ENCODE measurements at places on chromosomes 2 and 18.

DNA sequence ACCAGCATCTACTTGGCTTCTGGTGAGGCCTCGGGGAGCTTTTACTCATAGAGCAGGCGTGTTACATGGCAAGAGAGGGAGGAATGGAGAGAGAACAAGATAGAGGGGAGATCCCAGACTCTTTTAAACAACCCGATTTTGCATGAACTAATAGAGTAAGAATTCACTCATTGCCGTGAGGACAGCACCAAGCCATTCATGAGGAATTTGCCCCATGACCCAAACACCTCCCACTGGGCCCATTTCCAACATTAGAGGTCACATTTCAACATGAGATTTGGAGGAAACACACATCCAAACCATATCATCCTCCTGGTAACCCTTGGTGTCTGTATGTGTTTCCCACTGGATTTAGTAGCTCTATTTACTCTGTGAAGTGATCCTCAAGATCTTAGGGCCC, 249.9 kb upstream of the SP5 start:
- no peak for DNase-seq

GRCh38 chr2:197079832-197080555, 153.5 kb upstream of the PGAP1 start:
- DNase-seq = no peak

- DNase-seq = no peak
These were observed 31.4 kb downstream of the QPCT start for GRCh38 chr2:37375741-37376288.

DNA sequence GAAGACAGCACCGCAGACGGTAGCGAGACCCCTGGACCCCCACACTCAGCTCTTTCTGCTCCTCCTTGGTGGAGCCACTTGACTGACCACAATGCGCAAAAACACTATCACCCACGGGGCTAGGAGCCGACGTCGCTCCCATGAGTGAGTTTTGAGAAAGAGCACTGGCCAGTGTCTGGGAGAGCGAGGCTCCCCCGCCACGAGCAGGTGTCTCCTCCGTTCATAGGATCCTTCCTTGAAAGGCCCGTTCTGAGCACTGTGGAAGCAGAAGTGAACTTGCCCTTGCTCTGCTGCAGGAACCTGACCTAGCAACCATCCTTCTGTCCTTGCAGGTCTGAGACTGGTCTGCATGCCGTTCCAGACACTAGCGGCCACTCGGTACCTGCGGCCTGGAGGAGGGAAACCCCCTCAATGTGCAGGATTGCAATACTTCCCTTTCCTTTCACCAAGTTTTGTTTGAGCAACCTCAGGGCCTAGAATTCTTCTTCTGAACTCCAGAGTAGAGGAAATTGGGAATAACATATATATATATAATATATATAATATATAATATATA, 12.9 kb upstream of the ZNF516 start:
- DNase-seq = no peak

DNA sequence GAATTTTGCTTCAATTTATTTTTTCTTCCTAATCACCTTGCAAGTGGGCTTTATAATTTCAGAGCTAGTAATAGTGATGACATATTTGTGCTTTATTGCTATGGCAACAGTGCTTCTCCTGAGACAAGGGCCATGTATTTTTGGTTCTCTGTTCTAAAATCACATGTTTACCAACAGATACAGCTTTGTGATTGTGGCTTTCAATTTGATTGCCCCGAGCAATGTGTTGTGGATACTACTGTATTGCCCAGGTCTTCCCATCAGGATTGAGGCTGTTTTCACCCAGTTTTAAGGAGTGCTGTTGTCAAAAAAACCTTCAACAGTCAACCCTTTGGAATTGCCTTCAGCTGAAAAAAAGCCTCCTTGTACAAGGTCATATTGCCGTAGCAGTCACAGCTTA, 841.4 kb upstream of the VRK2 start:
- no peak for DNase-seq

- DNase-seq = no peak
These were observed 27.4 kb downstream of the PPP1CB start for GRCh38 chr2:28779001-28779400.

DNA sequence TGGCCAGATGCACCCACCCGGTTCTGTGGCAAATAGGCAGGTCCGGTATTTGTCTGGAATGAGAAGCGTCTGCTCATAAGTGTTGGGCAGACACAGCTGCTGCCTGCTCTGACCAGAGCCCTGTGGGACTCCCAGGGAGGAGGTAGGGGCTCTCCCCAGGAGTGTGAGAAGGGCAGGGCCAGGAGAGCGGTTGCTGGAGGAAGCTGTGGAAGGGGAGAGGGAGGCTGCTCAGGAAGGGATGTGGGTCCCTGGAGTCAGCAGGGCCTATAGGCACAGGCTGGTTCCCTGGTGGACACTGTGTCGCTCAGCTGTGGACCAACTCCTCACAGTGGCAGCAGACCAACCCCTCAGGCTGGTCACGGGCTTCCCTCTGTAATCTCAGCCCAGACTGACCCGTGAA, 109.2 kb downstream of the DYSF start:
- no peak for DNase-seq

DNA sequence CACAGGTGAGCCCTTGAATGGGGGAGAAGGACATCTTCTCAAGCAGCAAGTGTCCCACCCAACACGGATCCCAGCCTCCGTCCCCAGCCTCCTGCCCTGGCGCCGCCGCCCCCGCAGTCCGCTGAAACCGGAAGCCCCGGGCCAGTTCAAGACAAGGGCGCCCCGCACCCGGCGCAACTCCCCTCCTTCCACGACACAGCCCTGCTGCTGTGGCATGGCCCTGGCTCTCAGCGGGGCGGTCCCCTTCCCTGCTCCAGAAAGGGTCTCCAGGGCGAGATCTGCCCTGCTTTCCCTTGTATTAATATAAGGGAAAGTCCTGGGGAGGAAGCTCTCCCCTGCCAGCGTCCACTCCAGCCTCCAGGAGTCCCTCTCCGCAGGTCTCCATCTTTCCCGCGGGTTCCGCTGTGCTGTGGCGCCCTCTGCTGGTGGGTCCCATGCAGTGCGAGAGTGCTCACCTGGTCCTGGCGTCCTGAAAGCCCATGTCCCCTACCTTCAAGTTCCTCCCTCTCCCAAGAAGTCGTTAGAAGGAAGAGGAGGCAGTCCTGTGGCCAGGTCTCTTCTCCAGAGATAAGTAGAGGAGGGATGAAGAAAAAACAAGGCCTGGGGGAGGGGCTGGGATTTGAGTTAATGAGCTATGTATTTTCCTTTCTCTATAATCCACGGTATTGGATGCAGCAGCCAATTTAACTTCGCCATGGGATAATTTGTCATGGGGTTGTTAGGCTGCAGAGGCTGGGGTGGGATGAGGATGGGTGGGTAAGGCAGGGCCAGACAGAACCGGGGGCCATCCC, 176.0 kb downstream of the SMAD2 start:
- peak; percentile 66 for DNase-seq

- DNase-seq = no peak
These were observed at the start of gene PIEZO2 for GRCh38 chr18:11149441-11150270. Gene PIEZO2 (minus strand): TSS chr18:11149569. CDS start chr18:11148588, 981 bp downstream.

GRCh38 chr2:236505648-236506047, 64.0 kb upstream of the ACKR3 start:
- DNase-seq = no peak

DNA sequence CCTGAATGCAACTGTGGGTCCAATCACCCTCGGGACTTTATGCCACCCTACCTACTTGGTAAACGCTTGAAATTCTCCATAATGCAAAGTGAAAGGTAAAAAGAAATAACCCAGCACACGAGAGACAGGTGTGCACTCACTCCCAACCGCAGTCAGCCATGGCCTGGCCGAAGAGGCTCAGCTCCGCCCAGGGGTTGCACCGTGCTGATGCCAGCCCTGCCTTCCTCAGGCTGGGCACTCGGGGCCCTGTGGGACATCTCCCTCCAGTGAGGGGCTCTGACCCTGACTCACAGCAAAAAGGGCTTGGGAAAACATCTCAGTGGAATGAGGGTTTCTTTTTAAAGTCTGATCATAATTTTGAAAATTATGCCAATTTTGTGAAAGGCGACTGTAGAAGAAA, 13.3 kb downstream of the SLC66A2 start:
- no peak for DNase-seq

DNA sequence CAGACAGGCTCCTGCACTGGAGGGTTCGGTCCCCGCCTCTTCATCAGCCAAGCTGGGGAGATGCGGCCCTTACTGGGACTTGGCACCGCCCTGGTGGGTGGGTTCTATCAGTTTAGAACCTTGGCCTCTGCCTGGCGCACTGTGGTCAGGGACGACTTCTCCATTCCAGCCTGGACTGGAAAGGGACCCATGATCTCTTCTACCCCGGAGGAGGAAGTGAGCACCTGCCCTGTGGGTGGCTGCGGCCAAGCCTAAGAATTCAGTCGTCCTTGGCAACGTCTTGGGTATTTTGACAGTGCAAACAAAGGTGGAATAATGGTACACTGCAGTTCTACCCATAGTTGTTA, 106.9 kb upstream of the CD302 start:
- DNase-seq = no peak

- DNase-seq = no peak
These were observed 339.8 kb downstream of the DYSF start for GRCh38 chr2:71792926-71793761.

- DNase-seq = no peak
These were observed 31.2 kb downstream of the FTCDNL1 start for GRCh38 chr2:199819746-199820145.

DNA sequence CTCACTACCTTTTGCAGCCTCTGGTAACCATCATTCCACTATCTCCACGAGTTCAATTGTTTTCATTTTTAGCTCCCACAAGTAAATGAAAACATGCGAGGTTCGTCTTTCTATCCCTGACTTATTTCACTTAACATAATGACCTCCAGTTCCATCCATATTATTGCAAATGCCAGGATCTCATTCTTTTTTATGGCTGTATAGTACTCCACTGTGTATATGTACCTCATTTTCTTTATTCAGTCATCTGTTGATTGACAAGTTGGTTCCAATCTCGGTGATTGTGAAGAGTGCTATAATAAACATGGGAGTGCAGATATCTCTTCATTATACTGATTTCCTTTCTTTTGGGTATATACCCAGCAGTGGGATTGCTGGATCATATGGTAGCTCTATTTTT, 16.9 kb downstream of the IL1RN start:
- DNase-seq = no peak

- DNase-seq = no peak
These were observed 27.7 kb upstream of the CHMP1B start for GRCh38 chr18:11823545-11823944.

DNA sequence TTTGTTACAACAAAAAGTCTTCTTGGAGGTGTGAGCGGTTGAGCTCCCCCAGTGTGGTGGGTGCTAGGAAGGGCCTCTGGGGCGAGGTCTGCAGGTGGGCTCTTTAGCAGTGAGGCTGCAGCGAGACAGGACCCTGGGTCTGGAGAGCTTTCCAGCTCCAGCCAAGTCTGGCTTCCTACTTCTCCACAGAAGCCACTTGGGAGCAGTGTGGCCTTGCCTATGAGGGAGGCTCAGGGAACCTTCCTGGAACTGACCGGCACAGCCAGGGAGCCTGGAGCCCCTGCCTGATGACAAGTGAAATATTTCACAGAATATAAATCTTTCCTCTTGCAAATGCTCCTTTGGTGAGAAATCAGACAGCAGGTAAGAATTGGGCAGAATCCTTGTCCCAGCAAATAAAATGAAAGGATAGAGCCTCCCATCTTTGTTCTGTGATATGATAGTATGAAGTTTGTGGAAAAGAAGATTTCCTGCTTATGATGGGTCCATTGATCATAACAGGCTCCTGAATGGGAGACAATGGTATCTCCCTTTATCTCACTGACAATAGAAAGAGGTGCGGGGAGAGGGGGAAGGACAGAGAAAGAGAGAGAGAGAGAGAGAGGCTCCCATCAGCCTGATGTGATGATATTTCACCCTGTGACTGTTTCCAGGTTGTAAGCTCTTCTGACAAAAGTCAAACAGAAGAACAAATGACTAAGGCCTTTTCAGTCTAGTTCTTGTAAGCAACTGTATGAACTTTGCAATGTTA, 289.8 kb upstream of the SPRED2 start:
- no peak for DNase-seq

DNA sequence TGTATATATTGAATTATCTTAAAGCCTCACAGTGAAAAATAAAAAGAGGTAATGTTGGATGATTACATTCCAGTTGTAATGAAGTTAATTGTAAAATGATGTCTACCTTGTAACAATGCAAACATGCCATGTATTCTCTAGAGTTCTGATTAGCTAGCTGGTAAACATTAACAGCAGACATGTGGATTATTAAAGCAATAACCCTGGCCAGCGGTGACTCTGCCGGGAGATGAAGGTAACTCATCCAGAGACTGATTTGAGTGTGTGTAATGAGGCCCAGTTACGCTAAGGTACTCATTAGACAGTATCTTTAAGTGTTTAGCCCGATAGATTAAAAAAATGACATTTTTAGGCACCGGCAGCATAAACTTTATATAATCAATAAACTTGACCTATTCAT, 79.6 kb upstream of the REV1 start:
- DNase-seq = peak; percentile 25

DNA sequence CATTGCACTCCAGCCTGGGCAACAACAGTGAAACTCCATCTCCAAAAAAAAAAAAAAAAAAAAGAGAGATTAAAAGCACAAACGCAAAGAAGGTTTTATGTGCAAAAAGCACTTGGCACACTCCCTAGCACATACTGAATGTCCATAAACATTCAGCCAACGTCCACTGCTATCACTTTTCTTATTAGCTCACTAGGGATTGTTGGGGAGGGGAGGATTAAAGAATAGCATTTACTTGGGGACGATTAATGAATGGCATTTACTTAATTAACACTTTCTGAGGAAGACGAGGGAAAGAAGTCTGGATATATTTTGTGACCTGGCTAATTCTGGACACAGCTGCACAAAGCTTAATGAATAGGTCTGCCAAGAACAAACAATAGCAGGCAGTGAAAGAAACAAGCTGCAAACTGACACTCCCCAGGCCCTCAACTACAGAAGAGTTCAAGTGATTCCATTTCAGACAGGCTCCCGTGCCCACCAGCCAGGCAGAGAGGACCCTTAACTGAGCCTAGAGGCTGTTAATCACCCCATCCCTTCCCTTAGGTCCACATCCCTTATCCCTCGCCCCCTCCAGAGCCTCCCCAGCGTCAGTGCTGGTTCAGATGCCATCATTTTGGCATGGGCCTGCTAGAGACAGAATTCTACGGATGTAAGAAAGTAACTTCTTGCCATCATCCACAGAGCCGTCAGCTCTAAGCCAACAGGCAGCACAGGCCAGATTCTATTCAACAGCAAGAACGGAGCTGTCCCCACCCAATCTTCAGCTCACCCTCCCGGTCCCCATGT, 7.4 kb downstream of the CYB5A start:
- no peak for DNase-seq

- no peak for DNase-seq
These were observed 31.9 kb downstream of the PRKRA start for GRCh38 chr2:178419123-178419522.

- DNase-seq = no peak
These were observed 42.4 kb upstream of the AKAIN1 start for GRCh38 chr18:5239447-5239846.

GRCh38 chr18:6505498-6505875, 90.8 kb upstream of the L3MBTL4 start:
- DNase-seq = no peak

Data from NCI-H1436 (cell line).